Umbilical cord (tissue), 2 donors: ENCODE measurements at places on chromosomes 3 and 15.

DNA sequence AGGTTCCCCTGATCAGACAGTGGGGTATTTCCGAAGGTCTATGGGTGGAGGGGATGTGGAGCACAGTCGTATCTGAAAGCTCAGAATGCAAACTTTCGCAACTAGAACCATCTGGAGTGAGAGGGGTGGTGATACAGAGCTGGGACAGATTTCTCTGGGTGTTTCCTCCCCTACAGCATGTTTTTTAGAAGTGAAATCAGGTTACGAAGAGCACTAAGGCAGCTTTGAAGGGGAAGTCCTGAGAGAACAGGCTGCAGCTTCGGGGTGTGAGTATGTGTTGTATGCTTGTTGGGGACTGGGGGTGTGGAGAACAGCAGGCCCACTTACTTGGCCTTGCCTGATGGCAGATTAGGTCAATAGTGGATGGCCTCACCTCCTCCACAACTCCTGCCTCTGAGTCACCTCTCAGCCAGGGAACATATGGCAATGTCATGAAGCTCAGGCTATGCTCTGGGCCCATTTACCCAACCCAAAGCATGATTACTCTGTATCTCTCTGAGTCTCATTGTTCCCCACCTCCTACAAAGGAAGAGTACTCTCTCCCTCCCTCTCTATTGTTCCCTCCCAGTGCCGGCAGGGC lies 107.2 kb upstream of the RASGRP1 start:
- no peak for DNase-seq

GRCh38 chr3:122350814-122351418 lies 25.9 kb downstream of the CSTA start:
- DNase-seq: no peak

DNA sequence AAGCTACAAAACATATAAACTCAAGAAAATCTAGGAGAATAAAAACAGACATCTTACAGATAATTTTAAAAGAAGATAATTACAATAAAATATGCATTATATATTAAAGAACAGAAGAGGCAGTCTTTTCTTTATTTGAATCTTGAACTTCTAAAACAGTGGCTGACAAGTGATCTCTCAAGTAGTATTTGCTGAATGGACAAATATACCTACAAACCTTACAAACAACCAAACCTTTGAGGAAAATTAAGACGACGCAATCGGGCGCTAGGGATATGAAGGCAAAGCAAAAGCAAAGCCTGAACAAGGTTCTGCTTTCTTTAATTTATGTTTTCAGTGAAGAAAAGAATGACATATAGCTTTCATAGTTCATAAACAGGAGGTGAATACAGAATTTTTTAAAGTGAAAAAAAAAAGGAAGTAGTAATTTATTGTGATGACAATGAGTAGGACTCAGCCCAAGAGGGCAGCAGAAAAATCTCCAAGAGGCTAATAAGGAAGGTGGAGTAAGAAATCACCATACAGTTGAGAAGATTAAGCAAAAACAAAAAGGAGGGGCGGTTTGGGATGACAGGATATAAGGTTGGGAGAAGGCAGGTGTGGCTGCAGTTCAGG lies 347.8 kb downstream of the TBC1D5 start:
- DNase-seq: no peak

GRCh38 chr15:55710286-55710685 lies 32.7 kb downstream of the PRTG start:
- no peak for DNase-seq

- no peak for DNase-seq
These were observed 73.1 kb downstream of the RAB11A start for GRCh38 chr15:65942436-65942835.

DNA sequence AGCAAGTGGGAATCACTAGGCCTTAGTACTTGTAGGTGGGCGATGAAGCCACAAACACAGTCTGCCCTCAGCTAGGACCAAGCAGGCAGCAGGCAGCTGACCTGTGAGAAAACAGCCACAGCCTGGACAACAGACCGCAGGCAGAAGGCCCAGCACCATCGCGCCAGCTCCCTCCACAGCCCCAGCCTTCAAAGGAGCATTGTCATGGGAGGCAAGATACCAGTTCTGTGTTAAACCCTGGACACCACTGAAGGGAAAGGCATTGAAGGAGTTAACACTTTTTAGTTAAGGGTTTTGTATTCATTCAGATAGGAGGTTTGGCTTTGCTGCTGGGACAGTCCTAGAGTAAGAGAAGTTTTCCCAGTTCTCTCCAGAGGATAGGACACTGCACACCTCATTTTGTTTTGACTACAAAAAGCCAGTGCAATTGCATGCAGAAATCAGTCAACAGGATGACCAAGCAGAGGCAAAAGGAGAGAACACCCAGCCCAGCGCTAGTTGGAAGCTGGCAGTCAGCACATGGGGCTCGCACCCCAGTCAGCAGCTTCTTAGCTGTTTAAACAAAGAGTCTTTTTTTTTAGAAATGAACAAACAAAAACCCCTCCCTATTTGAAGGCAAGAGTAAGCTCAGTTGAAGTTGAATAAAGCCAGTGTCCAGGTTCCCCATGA lies 286.1 kb upstream of the TPM1 start:
- no peak for DNase-seq

DNA sequence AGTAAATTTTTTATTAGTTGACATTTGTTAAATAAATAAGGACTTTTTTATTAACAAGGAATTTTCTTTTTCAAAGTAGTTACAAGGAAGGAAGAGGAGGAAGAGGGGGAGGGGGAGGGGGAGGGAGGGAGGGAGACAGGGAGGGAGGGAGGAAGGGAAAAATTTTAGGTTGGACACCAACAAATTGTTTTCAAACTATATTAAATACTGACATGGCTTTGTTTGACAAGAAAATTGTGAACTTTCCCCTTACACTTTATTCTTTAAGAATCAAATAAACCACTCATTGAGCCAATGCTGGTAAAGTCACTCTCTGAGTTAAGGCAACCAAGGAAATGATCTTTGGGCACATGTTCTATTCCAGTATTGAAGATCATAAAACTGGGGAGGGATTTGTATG lies 115.7 kb upstream of the PPP2R3A start:
- no peak for DNase-seq

DNA sequence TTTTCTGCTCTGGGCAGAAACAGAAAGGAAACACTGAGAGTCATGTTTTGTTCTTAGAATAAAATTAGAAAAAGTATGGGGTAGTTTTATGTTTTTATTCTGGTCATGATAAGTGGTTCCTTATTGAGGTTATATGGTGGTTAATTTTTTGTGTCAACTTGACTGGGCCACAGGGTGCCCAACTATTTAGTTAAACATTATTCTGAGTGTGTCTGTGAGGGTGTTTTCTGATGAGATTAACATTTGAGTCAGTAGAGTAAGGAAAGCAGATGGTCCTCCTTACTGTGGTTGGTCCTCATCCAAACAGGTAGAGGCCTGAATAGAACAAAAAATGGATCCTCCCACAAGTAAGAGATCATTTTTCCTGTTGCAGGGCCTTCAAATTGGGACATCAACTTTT lies 98.9 kb downstream of the C3orf38 start:
- DNase-seq: no peak

DNA sequence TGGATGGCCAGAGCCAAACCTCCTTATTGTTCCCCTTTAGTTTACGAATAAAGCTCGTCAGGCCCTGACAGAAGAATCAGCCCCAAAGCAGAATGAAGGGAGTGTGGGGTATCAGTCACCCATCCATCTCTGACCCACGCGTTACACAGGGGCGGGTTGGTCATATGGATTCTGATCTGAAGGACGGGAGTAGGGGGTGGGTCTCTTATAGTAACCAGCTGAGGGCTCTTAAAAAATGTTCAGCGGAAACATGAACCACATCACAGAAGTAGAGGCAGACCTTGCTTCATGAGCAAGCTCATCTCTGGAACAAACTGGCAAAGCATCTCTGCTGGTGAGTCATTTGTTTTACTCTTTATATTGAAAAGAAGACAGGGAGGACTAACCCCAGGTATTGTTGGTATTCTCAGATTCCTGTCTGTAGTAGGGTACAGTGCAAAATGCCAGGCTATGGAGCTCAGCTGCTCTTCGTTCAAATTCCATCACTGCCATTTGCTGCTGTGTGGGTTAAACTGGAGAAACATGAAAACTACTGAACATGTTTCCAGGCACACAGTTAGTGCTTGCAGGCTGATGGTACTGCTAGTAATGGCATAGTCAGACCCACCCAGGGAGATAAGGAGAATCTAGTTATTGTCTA lies at the start of gene CXCR6:
CXCR6 (plus strand) TSS at position 258 of the 640 bp plus-strand sequence. CDS start 3,018 bp downstream, outside the sequence.
- no peak for DNase-seq

DNA sequence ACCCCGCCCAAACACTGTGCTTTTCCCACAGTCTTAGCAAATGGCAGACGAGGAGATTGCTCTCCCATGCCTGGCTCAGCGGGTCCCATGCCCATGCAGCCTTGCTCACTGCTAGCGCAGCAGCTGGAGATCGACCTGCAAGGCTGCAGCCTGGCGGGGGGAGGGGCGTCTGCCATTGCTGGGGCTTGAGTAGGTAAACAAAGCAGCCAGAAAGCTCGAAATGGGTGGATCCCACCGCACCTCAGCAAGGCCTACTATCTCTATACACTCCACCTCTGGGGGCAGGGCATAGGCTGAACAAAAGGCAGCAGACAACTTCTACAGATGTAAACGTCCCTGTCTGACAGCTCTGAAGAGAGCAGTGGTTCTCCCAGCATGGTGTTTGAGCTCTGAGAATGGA lies 27.2 kb upstream of the WDR5B start:
- DNase-seq: no peak

DNA sequence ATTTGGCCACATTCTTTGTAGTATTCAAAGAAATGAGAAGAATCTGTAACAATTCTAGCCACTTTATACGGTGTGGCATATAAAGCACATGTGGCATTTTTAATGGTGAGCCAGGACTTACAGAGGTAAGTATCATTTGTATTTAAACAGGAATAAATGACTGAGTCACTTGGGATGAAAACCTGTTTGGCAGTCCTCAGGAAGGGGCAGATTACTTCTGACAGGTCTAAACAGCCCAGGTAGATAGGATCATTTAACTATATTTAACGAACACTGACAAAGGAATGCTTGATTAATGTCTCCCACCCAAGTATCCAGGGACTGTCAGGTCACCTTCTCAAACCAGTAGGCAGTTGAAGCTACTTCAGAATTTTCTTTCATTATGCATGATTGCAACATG lies 241.5 kb upstream of the SATB1 start:
- DNase-seq: peak; percentile 9

- DNase-seq: no peak
These were observed 6.1 kb downstream of the RASGRF1 start for GRCh38 chr15:79084308-79084968.

- DNase-seq: no peak
These were observed 15.3 kb downstream of the CNOT10 start for GRCh38 chr3:32700244-32700643.

DNA sequence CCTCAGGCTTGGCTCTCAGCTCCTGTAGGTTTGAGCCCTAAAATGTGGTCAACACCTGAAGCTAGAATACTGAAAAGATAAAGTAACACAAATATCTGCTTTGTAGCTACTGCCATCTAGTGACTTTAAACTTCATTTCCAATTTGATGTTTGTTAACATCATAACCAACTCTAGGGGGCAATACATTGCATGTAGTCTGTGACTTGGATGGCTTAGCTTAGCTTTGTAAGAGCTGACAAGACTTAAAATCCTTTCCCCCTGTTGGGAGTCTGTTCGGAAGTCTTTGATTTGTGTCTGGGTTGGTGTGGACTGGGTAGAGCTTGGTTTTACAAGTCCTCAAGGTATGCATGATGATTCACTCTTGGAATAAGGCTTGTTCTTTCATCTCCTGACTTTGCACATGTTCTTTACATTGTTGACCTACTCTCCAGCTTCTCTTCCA lies 51.7 kb downstream of the SCN11A start:
- peak; percentile 46 for DNase-seq

DNA sequence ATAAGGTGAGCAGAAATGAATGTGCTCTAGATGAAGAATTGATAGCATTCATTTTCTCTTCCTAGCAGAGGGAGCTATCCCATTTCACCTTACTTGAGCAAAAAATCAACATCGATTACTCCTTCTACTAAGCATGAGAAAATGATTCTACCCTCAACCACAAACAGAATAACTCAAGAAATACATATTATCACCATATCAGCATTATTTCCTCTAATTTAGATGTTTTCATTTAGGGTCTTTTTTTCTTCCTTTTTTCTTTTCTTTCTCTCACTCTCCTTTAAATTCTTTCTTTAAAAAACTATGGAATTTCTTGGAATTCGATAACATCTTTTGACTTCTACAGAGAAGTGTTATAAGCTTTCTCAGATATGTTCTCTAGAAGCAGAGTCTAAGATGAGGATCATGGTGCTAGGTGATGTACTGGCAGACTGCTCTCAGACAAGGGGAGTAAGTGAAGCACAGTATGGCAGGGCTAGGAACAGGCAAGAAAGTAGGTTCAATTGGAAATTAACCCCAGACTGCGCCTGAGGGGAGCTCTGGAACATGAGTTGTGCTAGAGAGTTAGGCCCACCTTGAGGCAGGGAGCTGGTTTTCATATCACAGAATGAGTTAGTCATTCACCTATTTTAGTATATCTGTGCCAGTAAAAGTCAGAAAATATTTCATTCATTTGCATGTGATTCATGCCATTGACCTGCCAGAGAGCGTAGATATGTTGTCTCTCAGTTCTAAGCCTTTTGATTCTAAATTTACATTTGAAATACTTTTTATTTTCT lies 279.2 kb upstream of the KCNH8 start:
- DNase-seq: no peak

DNA sequence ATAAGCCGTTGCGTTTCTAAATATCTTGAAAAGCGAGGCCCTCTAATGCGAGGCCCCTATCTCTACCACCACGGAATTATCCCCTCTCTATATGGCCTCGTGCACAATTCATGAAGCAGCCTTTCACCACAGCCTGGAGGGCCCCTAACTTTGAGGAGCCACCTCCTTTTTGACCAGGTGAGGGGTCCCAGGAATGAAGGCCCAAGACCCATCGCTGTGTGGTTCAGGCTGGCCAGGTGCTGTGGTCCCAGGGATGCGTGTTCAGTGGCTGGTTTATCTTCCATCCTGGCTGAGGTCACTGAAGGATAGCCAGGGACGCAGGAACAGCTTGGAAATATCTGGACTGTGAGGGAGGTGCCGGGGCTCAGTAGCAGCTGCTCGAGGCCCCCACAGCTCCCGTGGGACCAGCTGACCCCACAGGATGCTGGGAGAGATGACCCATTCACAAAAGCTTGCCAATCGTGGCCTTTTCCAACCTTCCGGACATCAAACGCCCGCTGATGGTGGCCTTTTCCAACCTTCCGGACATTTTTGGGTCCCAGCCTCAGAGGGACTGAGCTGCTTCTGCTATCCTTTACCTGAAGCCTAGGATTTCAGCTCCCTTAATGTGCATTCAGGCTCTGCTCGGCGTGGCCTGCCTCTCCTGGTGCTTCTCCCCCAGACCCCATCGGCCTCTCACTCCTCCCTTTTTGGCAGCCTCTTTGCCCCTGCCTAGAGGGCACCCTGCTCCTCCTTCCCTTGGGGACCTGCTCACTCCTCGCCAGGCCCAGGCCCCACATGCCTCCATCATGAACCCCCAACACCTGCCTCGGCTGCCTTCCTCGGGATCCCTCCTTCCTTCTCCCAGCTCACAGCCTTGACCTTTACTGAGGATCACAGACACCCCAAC lies 140.9 kb downstream of the CHSY1 start:
- no peak for DNase-seq

- DNase-seq: no peak
These were observed 435.4 kb downstream of the MFSD1 start for GRCh38 chr3:159237226-159237625.
